G401 (cell line): ENCODE measurements at places on chromosomes 16 and 17. TPM values are rescaled to one million over a fixed set of nuclear protein-coding genes. Genes with fewer than 3 reads are reported as not detected.
A peak's percentile ranks its signal among the peaks of the same experiment; 100 is the strongest.

- no peak for DNase-seq
Observed at GRCh38 chr16:31507617-31507928, 618 bp downstream of the RUSF1 start.

DNA sequence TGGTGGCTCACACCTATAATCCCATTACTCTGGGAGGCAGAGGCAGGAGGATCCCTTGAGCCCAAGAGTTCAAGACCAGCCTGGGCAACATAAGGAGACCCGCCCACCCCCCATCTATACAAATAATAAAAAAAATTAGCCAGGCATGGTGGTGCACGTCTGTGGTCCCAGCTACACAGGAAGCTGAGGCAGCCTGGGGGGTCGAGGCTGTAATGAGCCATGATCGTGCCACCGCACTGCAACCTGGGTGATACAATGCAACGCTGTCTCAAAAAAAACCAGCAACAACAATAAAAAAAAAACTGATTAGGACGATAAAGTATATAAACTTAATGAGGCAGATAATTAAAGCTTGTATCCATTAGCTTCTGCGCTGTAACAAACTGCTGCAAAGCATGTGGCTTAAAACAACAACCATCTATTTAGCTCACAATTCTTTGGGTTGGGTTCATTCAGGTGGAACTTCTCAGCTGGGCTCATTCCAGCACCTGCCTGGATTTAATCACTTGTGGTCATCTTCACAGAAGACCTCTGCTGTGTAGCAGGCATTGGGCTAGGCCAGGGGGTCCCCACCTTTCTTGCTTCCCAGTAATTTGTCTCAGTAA, 45.8 kb downstream of the LCMT1 start:
- DNase-seq: no peak

GRCh38 chr16:85006639-85007038, 4.7 kb downstream of the ZDHHC7 start:
- no peak for DNase-seq

DNA sequence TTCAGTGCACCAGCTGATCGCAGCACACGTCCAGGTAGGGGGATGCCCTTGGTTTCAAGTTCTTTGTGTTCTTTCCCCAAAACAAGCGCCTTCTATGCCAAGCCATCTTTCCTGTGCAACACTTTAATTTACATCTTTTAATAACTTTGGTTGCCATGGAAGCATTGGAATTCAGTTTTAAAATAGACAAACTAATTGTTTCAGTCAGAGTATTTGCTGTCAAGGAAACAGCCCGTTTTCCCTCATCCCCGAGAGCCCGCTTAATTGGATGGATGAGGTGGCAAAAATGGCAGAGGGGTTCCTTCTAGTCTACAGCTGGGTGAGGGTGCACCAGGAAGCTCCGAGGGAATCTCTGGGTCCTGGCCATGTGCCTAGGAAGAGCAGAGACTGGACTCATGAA, 793.7 kb upstream of the EEF2KMT start:
- no peak for DNase-seq

DNA sequence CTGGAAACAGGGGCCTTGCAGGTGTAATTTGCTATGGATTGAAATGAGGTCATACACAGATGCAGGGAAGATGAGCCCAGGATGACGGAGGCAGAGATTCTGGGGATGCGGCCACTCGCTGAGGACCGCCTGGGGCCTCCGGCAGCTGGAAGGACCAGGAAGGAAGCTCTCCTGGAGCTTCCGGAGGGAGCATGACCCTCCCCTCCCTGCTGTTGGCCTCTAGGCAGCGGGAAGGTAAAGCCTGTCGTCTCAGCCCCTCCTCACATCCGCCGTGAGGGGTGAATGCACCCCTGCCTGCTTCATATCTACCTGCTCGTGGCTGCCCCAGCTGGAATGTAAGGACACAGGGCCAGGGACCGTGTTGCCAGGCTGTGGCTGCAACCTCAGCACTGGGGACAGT, 29.1 kb upstream of the ZNF469 start:
- no peak for DNase-seq

DNA sequence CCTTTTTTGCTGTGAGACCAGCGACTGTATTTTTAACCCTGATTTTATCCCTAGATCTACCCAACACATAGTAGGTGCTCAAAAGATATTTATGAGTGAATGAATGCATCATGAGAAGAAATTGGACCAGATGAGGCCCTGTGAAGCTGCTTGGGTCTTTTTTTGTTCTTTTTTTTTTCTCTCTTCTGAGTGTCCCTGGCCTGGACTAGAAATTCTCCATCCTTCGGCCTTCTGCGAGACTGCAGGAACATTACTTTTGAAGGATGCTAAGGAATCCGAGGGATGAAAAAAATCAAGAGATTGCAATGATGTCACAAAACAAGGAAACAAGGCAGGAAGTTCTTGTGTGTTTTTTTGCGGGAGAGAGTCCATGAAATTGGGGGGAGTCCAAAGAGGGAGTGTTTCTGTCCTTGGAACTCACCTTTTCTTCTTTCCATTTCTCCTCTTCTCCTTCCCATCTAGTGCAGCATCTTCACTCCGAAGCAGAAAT, 560 bp upstream of the RUSF1 start:
- peak; percentile 44 for DNase-seq

DNA sequence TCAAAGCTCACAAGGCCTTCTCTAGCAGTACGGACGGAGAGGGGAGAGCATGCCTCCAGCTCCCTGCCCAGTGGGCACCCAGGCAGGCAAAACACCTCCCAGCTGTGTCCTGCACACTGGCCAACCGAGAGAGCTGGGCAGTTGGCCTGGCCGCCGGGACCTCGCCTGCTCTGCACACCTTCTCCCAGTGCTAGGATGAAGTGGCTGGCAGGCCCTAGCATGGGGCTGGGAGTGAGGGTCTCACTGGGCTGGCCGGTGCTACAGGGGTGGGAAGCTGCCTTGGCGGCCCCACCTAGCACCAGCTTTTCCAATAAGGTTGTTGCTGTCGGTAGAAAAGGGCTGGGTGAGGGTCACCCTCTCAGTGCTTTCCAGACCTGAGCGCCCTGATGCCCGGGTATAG, 60.2 kb downstream of the SDK2 start:
- DNase-seq: no peak

- no peak for DNase-seq
Observed at GRCh38 chr16:78982096-78982744, 618.3 kb downstream of the MAF start.

DNA sequence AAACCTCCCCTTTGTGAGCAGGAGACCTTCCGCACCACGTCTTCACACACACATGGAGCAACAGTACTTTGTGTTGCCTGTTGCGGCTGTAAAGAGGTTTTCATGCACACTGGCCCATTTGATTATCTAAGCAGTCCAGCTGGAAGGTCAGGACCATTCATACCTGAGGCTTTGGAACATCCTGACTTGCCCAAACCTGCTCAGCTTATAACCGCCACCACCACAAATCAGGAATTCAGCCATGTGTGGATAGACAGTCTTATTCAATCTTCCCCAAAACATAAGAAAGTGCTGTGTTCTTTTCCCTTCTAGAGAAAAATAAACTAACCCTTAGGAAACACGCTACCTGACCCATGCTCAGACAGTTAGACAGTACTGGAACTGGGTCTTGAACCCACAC, 81.6 kb upstream of the XYLT1 start:
- DNase-seq: no peak

DNA sequence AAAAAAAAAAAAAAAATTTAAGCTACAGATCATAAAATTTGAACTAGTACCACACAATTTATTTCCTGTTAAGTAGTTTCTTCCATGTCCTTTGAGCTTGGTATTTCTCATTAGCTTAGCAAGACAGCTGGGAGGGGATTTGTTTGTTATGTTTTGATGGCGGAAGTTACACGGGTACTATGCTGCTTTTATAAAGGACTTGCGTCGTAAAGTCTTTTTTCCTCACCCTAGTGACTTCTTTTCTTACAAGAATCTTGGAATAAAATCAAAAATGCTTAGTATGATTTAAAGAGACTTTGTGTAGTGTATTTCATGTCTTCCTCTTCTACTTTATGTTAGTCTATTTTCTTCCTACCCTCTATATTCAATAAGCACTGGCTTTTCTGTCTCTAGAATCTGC, 89.1 kb downstream of the NLK start:
- no peak for DNase-seq

GRCh38 chr16:84086341-84086740, 30.4 kb downstream of the MBTPS1 start:
- no peak for DNase-seq

GRCh38 chr17:43874293-43874692, 27.3 kb downstream of the CD300LG start:
- no peak for DNase-seq

GRCh38 chr17:58092101-58092796, 9.0 kb downstream of the DYNLL2 start:
- no peak for DNase-seq

GRCh38 chr17:65000798-65001197, 55.7 kb downstream of the GNA13 start:
- no peak for DNase-seq

DNA sequence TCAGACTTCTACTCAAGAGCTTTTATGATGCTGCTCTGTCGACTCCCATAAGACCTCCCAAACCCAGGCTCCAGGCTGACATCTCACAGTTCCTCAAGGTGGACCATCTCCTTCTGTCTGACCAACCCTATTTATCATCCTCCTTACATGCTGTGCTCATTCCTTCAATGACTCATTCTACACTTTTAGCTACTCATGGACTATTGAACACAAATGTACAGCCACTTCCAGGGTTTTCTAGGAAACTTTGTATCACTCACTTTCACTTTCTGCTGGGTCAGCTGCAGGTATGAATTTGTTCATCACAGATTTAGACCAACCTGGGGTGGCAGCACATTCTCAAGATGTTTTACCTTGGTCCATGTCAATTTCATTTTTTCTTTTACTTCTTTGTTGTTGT, 162.4 kb upstream of the FAM20A start:
- DNase-seq: no peak

GRCh38 chr16:71542377-71542776, 16.2 kb downstream of the CHST4 start:
- DNase-seq: peak; percentile 6

DNA sequence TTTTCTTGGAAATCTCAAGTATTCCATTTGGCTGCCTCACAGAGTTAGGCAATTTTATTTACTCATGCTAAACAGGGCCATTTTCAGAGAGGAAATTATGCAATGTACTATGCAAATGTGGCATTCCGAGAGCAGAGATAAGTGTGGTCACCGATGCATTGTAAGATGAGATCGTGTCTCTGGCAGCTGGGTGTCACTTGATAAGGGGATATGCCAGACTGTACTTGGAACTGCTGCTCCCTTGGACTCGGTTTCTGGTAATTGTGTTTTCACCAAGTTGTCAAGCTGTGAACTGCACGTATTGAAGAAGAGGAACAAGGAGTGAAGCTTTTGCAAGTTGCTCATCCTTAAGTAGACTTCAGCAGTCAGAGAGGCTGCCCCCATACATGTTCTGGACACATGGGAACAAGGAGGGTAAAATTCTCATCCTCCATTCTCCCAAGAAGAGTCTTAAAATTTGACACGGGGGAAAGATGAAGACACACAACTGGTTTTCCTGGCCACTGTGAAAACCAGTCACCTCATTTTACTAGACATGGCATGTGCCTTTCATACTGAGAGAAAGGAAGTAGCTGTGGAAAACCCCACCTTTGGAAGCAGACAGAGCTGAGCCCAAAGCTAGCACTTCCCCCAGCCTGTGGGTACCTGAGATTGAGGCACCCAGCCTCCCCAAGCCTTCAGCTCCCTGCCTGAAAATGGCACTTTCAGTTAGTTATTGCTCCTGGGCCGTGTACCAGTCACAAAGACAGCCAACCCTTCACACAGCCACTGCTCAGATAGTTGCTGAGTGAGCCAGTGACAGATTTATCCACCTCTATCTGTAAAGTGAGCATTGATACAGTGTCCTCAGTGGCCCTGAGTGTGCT, 150.7 kb downstream of the SOCS1 start:
- DNase-seq: no peak

DNA sequence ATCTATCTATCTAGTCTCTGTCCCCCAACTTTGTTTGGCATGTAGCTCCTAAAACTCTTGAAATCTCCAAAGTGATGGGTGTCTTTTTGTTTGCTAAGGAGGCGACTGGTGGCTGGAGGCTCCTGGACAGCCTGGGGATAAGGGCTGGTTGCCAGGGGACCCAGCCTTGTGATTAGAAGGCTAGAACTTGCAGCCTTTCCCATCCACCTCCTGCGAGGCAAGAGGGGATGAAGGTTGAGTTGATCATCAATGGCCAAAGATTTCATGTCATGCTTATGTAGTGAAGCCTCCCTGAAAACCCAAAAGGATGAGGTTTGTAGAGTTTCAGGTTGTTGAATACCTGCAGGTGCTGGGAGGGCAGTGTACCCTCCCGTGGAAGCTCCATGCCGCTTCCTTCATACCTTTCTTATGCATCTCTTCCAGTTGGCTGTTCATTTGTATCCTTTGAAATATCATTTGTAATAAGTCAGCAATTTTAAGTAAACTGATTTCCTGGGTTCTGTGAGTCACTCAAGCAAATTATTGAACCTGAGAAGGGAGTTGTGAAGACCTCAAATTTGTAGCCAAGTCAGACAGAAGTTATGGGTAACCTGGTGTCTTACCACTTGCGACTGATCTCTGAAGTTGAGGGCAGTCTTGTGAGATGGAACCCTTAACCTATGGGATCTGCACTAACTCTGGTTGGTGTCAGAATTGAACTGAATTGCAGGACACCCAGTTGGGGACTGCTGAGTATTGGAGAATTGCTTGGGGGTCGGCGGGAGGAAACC, 202.4 kb downstream of the SEC14L1 start:
- no peak for DNase-seq

DNA sequence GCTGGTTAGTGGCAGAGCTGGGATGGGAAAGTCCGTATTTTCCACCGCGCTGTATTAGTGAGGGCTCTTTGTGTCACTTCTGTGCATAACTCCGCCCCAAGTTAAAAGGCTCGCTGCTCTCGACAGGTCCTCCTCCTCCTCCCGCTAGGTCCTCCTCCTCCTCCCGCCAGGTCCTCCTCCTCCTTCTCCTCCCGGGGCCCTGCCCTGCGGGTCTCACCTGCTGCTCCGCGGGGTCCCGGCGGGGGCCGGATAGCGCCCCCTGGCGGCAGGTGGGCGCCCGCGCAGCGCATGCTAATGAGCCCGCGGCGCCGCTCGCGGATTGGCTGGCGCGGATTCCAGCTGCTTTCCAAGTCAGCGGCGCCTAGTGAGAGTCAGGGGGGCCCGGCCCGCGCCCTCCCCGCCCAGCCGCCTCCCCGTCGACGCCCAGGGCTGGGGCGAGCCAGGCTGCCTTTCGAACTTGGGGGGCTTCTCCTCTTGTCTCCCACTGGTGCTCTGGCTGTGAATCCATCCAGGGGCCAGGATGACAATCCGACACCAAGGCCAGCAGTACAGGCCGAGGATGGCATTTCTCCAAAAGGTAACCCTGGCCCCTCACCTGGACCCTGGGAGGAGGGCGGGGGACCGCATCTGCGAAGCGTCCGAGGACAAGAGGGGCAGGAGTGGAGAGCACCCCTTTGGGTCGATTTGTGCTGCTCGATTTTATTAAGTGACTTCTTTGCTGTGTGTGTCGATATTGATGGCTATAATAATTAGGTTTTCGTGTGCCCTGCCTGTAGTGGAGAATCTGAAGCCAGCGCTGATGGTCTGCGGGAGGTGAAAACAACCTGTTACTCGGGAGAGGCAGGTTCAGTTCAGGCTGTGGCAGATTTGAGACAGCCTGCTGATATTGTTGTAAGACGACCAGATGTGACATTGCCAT, at the start of gene RGS9:
Gene RGS9 (plus strand): TSS at position 350 of the 919 bp plus-strand sequence. CDS start 171 bp downstream, at position 521.
- DNase-seq: peak; percentile 74

BICDL2 gene
- total RNA-seq: 1.1 and 1.2 TPM in 2 replicates

VAT1L gene
- not detected in 2 replicates for total RNA-seq

KRT32 gene
- not detected in 2 replicates for total RNA-seq
